ENCODE measurements at places on chromosomes 1 and 21.

GRCh38 chr1:17802164-17802563 is 47.0 kb downstream of the ACTL8 start:
- peak; percentile 29 for DNase-seq

DNA sequence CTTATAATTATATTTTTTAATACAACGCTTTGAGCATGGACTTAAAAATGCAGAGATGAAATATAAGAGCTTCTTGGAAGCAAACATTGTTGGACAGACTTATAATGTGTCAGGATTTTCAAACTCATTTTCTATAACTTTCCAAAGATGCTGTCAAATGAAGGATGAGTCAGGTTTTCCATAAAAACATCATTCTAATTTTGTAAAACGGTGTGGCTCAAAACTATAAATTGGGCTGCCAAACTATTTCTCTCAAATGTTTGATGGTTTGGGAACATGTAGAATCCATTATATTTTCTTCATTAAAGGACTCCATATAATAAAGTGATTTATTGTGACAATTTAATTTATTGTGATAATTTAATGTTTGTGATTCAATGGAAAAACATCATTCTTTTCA is 511.2 kb downstream of the USP25 start:
- no peak for DNase-seq

GRCh38 chr1:148328884-148329283 is 154.2 kb downstream of the PPIAL4G start:
- no peak for DNase-seq

- no peak for DNase-seq
Measured at GRCh38 chr1:160789051-160789701, 6.8 kb upstream of the LY9 start.

GRCh38 chr1:183794088-183794487 is 10.8 kb upstream of the RGL1 start:
- DNase-seq, result no peak

DNA sequence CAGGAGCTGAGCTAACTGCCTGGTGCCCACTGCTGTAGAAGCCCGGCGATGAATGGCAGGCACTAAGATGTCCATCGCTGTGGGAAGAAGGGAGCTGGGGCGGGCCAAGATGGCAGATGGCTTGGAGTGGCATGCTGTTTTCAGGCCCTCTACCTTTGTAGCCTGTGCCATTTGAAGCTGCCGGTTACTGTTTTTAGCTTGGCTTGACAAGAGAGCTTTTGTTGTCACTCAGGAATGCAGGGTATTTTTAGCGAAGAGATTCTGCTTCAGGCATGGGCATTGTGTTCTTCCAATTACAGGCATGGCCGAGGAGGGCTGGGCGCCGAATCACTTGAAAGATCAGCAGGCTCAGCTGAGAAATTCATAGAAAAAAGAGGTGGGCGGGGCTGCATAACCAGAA is 348.7 kb downstream of the RPS6KC1 start:
- DNase-seq, result no peak

- no peak for DNase-seq
Measured at GRCh38 chr1:220834155-220834870, 44.9 kb upstream of the HLX start.

DNA sequence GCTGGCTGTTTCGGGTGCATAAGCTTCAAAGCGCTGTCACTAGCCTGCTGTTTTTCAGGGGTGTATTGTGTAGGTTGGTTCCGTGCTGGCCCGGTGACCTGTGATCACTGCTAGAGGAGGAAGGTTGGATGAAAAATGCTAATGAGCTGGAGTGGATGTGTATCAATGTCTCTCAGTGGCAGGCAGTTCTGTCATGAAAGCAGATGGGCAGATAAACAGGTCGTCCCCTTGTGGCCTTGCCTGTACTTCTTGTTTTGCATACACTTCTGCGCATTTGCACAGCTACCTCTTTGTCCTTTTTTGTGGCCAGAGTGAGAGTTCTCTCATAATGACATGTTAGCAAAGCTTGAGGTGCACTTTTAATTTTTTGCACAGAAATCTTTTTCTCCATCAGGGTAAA is 2.9 kb downstream of the SELENON start:
- no peak for DNase-seq

DNA sequence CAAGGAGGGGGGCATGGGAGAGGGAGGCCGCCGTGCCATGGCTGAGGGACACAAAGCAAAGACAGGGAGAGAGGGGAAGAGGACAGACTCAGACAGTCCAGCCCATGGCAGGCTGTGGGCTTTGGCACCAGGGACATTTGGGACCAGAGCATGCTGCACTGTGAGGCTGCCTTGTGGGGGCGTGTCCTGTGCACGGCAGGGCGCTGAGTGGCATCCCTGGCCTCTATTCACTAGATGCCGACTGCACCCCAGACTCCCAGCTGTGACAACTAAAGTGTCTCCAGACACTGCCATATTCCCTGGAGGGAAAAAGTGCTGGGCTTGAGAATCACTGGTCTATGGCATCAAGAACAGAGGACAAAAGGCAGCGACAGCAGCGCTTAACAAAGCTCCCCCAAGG is 18.6 kb upstream of the PRDM15 start:
- no peak for DNase-seq

- no peak for DNase-seq
Measured at GRCh38 chr1:87506147-87506546, 177.5 kb downstream of the LMO4 start.

- DNase-seq, result no peak
Measured at GRCh38 chr1:66250478-66250877, 283.5 kb upstream of the SGIP1 start.

DNA sequence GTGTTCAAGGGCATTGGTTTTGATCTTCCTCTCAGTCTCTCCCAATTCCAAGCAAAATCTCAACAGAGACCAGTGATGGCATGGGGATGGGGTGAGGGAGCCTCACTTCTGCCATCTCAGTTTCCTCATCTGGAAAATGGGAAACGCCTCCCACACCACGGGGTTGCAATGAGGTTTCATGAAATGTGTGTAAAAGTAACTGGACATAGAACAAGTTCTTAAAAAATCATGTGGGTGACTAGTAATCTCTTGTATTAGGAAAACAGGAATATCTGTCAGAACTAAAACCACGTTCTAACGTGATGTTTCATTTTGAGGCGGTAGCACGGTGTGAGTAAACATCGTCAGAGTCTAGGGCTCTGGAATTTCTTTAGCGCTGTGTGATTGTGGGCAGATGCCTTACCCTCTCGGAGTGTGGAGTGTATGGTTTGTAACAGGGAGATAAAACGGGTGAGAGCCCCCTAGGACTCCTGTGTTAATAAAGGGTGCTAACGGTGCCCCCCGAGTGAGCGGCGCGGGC is 55.5 kb upstream of the DNAJC6 start:
- no peak for DNase-seq

DNA sequence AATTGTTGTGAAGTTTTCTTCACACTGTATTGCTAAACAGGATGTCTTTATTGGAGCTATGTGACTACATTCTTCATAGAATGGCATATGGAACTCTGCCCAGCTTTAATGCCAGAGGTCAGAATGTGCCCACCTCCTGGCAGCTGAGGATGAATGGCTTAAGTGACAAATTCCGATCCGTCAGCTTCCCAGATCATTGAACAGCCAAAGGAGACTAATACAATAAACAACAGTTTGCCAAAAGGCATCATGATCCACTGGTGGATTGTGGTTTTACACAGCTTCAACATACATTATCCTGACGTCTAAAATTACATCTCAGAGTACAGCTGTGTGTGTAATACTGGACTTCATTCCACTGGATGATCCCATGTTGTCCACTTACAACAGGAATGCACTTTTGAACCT is 68.7 kb upstream of the C1orf105 start:
- peak; percentile 44 for DNase-seq

GRCh38 chr1:67629370-67630075 is 55.5 kb upstream of the GADD45A start:
- DNase-seq, result peak; percentile 13

DNA sequence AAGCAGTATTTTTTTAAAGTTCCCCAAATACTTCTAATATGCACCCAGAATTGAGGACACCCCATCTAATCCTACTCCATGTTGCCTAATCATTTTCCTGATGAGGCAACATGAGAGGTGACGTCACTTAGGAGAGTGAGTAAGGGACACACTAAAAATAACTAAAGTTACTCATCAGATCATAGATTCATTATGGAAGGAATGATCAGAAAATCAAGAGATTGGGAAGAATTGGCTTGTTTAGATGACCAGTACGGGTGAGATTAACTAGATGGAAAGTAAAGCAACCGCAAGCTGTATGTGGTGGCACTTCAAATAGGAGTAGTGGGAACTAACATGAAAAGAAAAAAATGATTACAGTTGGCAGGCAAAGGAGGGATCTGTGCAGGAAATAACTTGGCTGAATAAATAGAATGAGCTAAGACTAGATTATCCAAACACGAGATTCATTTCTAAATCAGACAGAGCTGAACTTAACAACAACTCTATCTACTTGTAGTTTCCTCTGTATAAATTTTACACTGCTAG is 61.4 kb upstream of the CXADR start:
- DNase-seq, result no peak

DNA sequence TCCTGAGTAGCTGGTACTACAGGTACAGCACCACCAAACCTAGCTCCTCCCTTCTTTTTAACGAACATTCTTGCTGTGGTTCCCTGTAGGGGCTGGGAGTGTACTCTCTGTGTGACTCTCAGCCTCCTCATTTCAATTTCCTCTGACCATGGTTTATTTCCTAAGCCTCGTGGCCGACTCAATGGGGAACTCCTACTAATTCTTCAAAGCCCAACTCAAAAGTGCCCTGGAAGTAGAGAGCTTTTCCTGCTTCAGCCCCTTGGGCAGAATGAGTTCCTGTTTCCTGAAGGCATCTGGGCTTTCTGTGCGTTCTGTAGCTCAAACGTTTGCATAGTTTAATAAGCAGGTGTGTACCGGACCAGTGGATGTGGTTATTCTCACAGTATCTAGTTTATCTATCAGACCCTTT is 70.9 kb upstream of the ACOT11 start:
- DNase-seq, result no peak

DNA sequence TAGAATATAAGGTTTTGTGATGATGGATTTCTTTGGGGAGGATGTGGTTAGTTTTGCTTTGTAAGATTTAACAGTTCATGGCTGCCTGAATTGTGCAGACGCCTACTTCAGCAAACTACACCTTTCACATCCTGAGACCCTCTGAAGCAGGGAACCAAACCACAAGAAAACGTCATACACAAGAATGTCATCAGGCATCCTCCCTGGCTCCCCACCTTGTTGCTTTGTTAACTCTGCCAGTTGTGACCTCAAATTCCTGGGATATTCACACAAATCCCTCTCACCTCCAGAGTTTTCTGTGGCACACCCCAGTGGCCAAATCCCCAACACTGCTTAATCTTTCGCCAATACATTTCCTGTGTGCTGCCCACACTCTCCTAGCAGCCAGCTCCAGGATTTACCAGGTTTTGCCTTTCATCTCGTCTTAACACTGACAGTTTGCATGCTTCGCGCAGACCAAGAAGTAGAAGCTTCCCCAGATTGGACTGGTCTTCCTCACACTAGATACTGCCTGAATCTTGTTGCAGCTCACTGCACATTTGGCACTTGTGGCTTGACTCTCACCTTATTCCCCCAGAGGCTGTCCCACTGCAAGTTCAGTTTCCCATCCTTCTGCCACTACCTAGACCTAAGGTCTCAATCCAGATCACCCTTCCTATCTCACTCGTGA is 51.1 kb upstream of the CTTNBP2NL start:
- no peak for DNase-seq

GRCh38 chr1:22386774-22387173 is 64.9 kb upstream of the ZBTB40 start:
- DNase-seq, result no peak

DNA sequence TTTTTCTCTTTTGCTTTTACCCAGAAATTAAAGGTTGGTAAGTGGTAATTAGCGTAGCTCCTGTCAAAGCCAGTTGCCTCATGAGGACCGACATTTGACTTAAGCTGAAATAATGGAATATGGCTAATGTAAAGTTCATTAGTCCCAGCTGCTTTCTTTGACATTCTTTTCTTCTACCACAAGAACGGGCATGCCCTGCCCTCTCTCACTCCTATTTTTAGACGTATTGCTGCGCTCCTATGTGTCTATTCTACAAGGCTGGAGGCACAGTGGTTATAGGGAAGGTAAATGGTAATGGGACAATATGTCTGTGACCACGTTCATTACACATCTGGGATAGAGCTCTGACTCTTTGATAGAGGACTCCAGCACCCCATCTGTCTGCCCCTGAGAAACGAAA is 6.8 kb downstream of the CORT start:
- DNase-seq, result no peak

Data from fibroblast of skin of left biceps (primary cell).